ENCODE measurements at places on chromosomes 12 and 14.

GRCh38 chr12:120537856-120538220 lies 3.7 kb downstream of the RNF10 start:
- DNase-seq: no peak

- no peak for DNase-seq
These were observed 104.2 kb downstream of the ADCK1 start for GRCh38 chr14:77903937-77904617.

DNA sequence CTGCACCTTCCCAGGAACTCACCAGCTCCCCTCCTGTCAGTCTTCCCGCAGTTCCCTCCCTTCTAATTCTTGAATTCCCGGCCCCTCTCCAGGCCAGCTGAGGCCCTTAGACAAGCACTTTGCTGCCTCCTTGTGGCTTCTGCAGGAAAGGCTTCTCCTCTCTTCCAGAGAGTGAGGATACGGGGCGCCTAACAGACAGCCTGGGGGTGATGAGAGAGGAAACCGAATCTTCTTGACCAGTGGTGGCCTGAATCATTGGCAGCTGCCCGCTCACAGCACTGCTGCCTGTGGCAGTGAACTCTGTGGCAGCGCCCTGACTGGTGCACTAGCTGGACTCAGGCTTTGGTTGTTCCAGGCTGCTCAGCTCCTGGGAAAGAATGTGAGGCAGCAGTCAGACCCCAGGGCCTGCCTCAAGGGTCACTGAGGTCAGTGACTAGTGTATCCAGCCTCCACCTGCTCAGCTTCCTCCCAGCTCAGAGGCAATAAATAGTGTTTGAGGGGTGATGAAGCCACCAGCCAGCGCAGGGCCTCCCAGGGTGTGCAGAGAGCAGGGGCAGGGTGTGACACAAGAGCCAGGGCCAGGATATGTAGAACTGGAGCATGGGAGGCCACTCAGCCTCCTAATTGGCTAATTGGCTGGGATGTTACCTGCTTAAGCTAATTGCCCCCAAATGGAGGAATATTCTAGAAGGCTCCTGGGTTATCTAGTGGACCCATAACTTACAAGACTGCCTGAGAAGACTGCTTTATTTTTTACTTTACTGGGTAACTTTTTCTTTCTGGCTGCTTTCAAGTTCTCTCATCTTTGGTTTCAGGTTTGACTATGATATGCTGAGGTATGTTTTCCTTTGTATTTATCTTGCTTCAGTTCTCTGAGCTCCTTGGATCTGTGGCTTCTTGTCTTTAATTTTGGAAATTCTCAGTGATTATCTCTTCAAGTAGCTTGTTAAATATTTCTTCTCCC lies 12.9 kb upstream of the MCRS1 start:
- peak; percentile 39 for DNase-seq

DNA sequence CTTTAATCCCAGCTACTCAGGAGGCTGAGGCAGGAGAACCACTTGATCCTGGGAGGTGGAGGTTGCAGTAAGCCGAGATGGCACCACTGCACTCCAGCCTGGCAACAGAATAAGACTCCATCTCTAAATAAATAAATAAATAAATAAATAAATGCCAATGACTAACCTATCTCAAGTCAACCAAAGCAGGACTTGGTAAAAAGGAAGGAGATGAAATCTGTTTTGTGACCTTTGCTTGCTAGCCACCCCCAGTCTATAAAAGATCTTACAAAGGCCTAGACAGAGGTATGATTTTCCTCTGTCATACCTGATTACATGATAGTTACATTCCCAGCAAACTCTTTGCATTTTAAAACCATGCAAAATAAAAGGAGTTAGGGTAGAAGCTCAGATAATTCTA lies 13.5 kb upstream of the METTL17 start:
- no peak for DNase-seq

DNA sequence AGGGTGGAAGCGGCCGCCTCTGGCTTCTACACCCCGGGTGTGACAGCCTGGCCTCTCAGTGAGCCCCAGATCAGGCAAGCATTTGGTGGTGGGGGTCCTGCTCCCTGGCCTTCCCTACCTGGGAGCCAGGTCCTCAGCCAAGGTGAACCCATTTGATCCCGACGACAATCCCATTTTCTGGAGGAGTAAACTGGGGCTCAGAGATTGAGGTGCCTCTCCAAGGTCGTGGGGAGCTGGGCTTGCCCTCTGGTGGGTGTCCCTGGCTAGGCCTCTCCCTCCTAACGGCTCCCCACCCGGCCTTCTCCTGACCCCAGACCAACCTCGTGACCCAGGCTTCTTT lies 2.7 kb upstream of the EXOC3L4 start:
- DNase-seq: no peak

- DNase-seq: no peak
These were observed 13.3 kb downstream of the YBX3 start for GRCh38 chr12:10709808-10710207.

- no peak for DNase-seq
These were observed 18.3 kb downstream of the TMEM106C start for GRCh38 chr12:47981496-47982260.

GRCh38 chr14:81729622-81730021 lies 196.0 kb upstream of the SEL1L start:
- DNase-seq: no peak

- peak; percentile 44 for DNase-seq
These were observed 165.5 kb upstream of the PLXNC1 start for GRCh38 chr12:93982771-93983315.

DNA sequence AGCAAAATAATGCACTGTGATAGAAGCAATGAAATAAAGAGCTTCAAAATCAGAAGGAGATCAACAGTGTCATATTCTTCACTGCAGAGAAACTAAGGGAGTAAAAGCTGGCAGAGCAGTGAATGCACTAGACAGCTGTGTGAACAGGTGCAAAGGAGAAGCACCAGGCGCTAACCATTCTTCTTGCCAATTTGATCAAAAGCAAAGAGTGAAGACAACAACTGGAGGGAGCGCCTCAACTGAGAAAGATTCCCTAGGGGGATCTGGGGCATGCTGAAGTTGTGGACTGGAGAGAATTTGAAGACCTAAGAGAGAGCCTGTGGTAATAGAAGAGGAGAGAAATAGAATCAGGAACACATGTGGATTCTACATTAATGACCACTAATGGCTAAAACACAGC lies 50.4 kb upstream of the OVCH1 start:
- DNase-seq: no peak

GRCh38 chr14:42424501-42424900 lies 817.8 kb downstream of the LRFN5 start:
- no peak for DNase-seq

GRCh38 chr14:75514673-75515628 lies 7.3 kb upstream of the BATF start:
- no peak for DNase-seq

DNA sequence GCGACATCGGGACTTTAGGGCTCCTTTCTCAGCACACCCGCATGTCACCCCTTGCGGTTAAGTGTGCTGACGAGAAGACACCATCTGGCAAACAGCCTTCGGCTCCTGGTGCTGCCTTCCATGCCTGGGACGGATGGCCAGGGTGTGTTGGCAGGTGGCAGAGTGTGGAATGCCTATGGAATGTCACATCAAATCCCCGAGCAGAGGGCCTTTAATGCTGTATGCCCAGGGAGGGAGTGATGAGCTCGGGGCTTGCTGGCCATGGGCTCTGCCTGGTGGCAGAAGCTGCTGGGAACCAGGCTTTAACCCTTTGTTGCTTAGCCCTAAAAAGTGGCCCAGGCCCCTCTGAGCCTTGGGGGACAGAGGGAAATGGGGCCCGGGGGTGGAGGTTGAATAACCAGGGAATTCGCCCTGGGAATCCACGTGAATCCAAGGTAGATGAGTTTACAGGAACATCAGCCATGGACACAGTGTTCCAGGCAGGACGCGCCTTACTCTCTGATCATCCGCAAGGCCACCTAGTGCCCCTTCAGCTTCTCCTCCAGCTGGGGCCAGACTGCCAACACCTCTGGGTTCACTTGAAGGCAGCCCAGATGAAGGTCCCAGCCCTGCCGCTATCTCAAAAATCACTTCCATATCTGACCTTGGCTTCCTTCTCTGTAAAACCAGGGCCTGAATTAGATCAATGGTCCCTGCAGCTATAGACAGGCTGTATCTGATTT lies 17.4 kb downstream of the FAM181A start:
- no peak for DNase-seq

DNA sequence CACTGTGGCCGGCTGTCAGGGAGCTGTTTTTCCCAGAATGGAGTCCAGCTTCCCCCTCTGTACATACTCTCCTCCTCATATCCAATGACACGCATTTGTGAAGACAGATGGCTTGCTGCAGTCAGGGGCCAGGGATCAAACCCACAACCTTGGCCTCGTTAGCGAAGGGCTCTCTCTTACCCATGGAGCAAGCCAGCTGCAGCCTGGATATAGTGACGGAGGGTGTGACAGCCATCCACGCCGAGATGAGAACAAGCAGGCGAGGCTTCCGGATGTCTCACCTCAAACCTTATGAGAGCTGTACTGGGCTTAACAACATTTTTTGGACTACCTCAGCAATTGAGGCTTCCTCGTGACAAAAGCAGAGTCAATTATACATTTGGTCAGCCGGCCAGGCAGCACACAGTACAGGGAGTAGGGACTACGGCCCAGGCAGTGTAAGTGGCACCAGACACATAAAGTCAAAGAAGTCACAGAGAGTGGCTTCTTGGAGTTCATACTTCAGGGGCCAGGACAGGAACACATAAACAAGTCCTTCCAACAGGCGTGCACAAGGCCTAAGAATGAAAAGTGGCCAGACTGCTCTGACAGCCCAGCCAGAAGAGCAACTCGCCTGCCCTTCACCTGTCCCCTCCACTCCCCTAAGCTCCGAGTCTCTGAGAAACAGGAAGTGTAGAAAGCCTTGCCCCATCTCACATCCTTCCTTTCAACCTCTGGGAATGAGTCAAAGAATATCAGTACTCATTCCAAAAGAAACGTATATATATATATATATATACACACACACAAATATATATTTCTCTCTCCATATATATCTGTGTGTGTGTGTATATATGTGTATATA lies 115.1 kb downstream of the TTC7B start:
- no peak for DNase-seq

- peak; percentile 32 for DNase-seq
These were observed 1.1 kb downstream of the PHLDA1 start for GRCh38 chr12:76030341-76031080.

DNA sequence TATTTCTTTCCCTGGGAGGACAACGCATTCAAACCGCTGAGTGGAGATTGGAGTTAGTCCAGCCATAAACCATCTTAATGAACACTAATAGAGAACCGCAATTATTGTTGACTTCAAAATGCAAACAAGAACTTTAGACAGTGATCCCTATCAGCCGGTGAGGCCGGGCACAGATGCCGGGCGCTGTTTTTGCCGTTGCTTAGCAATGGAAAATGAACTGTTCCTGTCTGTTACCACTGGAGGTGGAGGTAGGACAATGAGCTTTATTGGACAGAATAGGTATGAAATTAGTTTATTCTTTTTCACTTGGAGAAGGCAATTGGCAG lies 216.8 kb downstream of the TTC8 start:
- DNase-seq: no peak

- no peak for DNase-seq
These were observed 223.9 kb downstream of the PTPRO start for GRCh38 chr12:15546102-15546701.

DNA sequence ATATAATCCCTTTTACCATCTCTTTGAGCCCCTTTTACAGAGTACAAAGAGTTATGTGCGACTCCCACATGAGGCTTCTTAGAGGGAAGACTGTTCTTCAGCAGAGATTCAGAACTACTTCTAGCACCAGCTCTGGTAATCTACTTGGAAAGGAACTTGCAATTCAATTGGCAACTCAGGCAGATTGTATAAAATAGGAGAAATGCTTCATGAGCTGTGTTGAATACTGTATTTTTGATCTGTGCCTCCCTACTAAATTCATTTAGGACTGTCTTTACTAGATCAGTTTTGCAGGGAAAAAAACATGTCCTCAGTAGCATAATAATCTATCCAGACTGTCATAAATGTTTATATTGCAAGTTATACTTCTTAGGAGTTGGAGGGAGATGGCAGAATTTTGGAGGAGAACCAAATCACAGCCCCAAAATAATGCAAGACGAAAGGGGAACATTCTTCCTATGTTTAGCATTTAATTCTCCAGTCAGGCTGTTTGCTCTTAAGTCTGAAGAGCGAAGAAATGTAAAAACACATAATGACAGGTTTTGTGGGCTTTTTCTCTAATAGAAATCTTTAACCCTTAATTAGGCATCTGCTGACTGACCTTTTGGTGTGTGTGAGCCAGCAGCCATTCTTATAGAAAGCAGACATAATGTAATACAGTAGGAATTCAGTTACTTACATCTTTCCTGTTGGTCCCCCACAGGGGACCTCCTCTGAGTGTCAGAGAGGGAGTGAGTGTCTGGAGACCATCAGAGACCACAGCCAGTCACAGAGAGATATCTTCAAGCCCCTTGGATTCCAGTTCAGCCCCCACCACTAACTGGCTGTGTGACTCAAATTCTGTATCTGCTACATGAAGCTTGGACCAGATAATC lies 3.9 kb downstream of the ANO4 start:
- DNase-seq: no peak

- no peak for DNase-seq
These were observed 568 bp upstream of the BCL11B start for GRCh38 chr14:99272632-99272898.

GRCh38 chr14:56657604-56658003 lies 78.0 kb downstream of the TMEM260 start:
- DNase-seq: no peak

GRCh38 chr14:87575378-87575777 lies 417.6 kb downstream of the GALC start:
- DNase-seq: no peak

- DNase-seq: no peak
These were observed 4.6 kb downstream of the ZNF384 start for GRCh38 chr12:6684609-6685008.
